ENCODE measurements at places on chromosomes 4 and X.

DNA sequence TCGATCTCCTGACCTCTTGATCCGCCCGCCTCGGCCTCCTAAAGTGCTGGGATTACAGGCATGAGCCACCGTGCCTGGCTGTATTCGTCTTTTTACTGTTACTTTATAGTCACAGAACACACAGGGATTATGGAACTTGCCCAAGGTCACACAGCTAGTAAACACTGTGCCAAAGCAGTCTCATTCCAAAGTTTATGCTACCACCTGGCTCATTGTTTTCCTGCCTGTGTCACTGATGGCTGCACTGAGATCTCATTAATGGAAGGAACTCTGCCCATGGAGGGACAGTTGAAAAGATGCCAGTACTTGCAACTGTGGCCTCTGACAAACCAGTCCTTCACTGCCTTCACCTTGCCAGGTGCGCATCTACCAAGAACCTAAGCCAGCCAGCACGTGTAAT, 517.7 kb downstream of the BCOR start:
- DNase-seq: no peak

- DNase-seq: peak; percentile 9
Observed at GRCh38 chr4:83851261-83852084, 315.6 kb downstream of the GPAT3 start.

- DNase-seq: no peak
Observed at GRCh38 chr4:61200916-61201526, 895 bp downstream of the ADGRL3 start.

- DNase-seq: no peak
Observed at GRCh38 chr4:39365360-39365759, 802 bp downstream of the RFC1 start.

GRCh38 chr4:129246145-129246544, 150.2 kb downstream of the C4orf33 start:
- no peak for DNase-seq

- no peak for DNase-seq
Observed at GRCh38 chr4:151669990-151670389, 90.8 kb downstream of the GATB start.

GRCh38 chrX:15167826-15168225, 102.1 kb downstream of the ASB9 start:
- DNase-seq: no peak

DNA sequence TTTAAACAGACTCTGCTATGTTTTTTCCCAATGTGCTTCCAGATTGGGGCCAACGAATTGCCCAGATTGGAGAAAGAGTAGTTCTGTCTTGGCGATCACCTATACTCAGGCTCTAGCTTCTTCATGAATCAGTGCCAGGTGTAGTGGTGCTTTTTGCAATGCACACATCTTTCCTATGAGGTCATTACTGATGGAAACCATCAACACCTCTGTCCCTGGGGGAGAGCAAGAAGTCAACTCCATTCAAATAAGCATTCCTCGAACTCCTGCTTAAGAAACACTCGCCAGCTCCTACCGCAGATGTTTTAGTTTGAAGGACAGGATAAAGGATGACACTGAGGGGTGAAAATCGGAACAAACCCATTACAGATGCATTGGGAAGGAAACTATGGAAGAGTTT, 156.5 kb upstream of the DKK2 start:
- DNase-seq: no peak

DNA sequence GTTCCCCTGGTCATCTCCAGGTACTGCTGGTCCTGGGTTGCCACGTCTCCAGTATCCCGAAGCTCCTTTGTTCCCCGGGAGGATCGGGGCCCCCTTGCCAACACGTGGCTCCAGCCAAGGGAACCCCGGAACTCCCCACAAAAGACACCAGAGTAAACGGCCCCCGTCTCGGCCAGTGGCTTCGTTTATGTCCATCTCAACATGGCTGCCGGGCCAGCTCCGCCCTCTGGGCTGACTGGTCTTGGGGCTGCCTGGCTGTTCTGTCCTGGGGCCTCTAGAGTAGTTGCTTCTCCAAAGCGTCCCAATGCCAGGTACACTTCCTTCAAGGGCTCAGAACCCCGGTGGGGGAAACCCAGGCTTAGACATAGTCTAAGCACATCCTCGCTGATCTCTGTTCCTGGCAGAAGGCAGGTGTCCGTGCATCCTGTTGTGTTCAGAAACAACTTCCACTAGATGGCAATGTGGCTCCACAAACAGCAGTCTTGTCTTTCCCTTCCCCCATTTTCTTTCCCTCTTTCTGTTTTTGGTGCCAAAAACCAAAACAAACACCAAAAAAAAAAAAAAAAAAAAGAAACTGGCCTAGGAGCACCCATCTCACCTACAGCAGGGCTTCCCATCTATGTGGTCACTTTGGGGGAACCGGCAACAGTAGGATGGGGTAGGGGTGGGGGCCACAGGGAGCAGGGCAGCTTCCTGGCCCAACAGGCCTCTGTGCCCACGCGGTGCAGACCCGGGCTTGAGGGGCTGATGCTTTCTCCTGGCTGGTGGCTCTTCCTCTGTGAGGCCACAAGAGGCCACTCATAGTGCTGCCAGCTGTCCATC, 35.3 kb downstream of the NBDY start:
- DNase-seq: no peak

GRCh38 chr4:185573651-185574199, 38.4 kb upstream of the PDLIM3 start:
- DNase-seq: peak; percentile 33

- DNase-seq: no peak
Observed at GRCh38 chrX:22406201-22406737, 133.6 kb downstream of the CBLL2 start.

GRCh38 chrX:154015581-154016264, 4.0 kb downstream of the IRAK1 start:
- DNase-seq: no peak
